NCI-H2081 (cell line): ENCODE measurements at places on chromosomes 3 and 15.

DNA sequence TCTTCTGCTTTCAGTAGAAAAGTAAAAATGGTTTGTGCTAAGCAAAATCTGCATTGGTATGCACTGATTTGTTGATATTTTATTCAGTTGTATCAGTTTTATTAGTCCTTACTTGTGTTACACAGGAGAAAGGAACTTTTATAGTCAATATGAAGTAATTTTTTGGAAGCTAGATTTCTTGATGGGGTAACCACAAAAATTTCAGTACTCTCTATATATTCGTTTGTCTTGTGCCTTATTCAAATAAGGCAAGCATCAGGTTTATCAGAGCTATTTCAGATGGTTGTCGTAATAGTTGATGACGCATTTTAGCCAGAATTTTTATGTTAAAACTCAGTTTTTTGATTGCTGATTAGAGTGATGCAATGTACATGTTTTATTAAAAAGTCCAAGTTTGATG is 50.7 kb upstream of the NIPA1 start:
- no peak for DNase-seq

- DNase-seq: no peak
Observed at GRCh38 chr15:40955141-40955903, 2.1 kb downstream of the CHAC1 start.

DNA sequence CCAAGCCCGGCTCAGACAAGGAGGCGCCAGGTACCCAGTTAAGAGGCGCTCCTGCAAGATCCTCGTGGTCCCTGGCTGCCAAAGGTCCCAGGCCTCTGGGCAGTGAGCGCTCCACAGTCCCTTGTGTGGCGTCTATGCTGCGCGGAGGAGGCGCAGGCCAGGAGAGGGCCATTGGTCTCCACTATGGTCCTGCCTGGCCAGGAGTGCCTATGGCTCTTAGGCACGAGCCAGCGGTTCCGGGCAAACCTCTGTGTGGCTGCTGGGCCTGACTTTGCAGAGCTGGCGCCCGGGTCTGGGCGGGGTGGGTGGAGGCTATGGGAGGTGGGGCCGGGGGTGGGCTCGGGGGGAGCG is 660 bp upstream of the ADAMTSL3 start:
- no peak for DNase-seq

GRCh38 chr15:71397377-71397776 is 282.1 kb downstream of the THSD4 start:
- DNase-seq: no peak

- no peak for DNase-seq
Observed at GRCh38 chr3:149701977-149702350, 44.1 kb upstream of the WWTR1 start.

DNA sequence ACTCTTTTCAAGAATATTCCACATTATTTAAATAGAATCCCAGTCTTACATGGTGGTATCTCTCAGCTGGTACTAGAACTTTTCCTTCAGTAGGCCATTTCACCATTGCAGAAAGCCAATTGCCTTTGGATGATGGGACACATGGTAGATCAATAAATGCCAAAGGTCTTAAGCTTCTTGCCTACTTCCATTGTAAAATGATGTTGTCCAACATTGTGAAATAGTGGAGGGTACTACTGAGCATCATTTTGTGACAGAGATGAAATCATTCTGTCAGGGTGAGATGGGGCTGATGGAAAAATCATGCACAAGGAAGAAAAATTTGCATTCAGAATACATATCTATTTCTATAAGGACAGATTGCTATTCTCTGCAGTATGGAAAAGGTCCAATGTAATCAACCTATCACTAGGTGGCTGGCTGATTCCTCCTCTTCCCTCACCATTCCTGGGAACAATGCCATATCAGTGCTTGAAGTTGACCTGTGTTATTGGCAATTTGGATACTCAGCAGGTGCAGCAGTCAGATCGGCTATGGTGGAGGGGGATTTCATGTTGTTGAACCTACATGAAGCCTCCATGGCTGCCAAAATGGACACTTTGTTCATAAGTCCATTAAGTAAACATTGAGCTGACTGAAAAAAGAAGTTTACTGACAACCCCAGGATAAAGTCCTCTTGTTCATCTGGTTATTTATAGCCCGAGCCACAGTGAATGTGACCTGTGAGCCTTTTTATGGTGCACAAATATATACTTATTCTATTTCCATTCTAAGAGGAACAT is 596.9 kb upstream of the ARPP21 start:
- peak; percentile 90 for DNase-seq

DNA sequence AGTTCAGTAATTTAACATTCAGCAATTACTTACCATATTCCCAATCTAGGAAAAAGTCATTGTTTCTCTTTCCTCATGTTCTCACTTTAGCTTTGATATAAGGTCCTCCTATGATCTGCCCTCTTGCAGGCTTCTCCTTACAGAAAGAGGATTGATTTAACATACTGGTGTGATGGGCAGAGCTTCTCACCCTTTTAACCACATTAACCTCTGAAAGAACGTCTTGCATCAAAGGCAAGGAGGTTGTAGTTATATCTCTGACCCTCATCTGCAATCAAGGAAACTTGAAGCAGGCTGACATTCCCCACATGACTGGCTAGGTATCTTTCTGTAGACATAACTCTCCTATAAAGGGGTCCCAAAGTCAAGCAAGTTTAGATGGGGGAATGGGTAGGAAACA is 39.5 kb downstream of the BTLA start:
- no peak for DNase-seq

- DNase-seq: no peak
Observed at GRCh38 chr3:64047787-64048186, 24.5 kb upstream of the PSMD6 start.

DNA sequence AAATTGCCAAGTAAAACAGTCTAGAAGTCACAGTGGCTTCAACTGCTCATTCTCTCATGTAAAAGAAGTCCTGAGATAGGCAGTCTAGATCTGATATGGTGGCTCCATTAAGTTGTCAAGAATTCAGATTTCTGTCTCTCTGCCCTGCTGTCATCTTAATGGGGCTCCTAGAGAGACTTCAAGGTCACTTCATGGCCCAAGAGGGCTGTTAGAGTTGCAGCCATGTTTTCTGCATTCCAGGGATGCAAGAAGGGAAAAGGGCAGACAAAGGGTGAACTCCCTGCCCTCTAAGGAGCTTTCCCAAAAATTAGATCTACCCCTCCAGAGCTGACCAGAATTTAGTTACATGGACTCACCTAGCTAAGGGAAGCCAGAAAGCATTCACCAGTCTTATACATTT is 23.1 kb downstream of the ABHD2 start:
- no peak for DNase-seq

DNA sequence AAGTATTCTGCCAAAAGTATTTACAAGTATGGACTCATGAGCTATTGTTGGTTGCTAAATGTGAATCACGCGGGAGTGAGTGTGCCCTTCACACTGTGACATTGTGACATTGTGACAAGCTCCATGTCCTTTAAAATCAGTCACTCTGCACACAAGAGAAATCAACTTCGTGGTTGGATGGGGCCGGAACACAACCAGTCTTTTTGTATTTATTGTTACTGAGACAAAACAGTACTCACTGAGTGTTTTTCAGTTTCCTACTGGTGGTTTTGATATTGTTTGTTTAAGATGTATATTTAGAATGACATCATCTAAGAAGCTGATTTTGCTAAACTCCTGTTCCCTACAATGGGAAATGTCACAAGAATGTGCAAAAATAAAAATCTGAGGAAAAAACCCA is 30.3 kb downstream of the SYNM start:
- no peak for DNase-seq

DNA sequence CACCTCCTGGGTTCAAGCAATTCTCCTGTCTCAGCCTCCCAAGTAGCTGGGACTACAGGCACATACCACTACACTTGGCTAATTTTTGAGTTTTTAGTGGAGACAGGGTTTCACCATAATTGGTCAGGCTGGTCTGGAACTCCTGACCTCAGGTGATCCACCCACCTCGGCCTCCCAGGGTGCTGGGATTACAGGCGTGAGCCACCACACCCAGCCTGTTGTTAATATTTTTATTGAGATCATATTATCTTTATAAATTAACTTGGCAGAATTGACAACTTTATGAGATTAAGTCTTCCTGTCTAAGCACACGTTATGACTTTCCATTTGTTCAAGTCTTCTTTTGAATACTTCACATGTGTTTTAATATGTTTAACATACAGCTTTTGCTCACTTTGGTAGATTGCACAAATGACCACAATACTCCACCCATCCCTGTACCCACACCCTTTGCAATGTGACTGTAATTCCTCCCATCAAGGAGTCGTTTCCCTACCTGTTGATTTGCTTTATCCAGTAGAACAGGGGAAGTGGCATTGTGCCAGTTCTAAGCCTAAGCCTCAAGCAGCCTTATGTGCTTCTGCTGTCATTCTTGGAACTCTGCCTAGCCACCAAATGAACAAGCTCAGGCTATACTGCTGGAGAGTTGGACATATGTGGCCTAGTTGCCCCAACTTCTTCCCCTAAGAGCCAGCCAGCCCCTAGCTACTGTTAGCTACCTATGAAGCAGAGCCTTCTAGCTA is 8.2 kb downstream of the XYLB start:
- no peak for DNase-seq

GRCh38 chr15:77228828-77229227 is 157.9 kb upstream of the TSPAN3 start:
- no peak for DNase-seq

- no peak for DNase-seq
Observed at GRCh38 chr3:160084998-160085397, 96.4 kb downstream of the IL12A start.

GRCh38 chr3:68893600-68894239 is 38.6 kb downstream of the TAFA4 start:
- DNase-seq: peak; percentile 28
